A549 (cell line): ENCODE measurements at places on chromosomes 6 and 20.
A peak's percentile ranks its signal among the peaks of the same experiment; 100 is the strongest.

- no peak for DNase-seq
Measured at GRCh38 chr6:90870561-90870960, 283.7 kb upstream of the MAP3K7 start.

- DNase-seq, result peak; percentile 13
Measured at GRCh38 chr6:136873748-136874147, 48.4 kb upstream of the SLC35D3 start.

DNA sequence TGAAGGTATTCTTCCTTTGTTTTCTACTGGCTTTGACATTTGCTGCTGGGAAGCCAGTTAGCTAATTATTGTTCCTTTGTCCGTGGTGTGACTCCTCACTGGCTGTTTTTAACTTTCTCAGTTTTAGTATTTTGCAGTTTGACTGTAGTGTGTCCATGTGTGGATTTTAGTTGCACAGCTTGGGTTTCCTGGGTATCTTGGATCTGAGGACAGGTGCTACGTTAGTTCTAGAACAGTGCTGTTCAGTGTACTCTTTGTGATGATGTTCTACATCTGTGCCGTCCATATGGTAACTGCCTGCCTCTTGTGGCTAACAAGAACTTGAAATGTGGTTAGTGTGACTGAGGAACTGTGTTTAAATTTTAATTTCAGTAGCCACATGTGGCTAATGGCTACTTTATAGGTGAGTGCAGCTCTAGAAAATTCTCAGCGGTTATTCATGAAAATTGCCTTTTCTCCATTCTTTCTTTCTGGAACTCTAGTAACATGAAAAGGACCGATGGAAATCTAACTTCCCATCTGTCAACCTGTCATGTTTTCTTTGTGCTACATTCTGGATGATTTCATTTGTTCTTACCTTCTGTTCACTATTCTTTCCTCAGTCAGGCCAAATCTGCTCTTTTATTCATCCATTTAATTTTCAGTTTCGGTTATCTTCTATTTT, 7.4 kb downstream of the SNX9 start:
- DNase-seq, result no peak

DNA sequence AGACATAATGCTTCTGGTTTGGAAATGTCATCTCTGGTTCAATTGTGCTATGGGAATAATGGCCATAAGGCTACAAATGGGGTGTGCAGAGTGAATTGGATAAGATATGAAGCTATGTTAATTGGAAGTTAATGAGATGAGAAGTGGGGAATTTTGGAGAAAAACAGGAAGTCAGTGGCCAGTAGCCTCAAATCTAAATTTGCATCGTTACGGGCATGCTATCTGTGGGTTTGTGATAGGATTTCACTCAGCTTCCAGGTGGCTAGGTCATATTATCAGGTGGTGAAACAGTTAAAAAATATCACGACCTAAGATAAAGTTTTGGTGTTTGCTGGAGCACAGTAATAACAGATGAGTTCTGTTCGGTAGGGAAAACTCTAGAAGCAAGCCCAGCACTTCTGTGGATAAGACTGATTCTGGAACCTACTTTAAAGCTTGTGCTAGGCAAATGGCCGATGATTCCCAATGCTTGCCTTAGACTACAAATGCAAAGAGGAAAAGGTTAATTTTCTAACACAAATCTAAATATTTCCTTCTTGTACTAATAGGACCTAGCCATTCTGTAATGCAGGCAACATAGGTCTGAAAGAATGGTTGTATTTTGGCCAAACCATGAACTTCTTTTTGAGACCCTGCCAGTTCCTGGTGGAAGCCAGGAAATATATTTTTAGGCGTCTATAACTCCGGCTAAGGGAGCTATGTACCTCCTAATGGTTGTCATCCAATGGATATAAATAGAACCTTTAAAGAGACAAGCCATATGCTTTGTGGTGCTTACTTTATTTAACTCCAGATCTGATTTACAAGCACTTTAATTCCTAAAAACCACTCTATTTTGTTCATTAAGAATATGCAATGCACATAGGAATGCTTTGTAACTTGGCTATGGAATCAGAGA, 111.0 kb downstream of the PLCB1 start:
- no peak for DNase-seq

DNA sequence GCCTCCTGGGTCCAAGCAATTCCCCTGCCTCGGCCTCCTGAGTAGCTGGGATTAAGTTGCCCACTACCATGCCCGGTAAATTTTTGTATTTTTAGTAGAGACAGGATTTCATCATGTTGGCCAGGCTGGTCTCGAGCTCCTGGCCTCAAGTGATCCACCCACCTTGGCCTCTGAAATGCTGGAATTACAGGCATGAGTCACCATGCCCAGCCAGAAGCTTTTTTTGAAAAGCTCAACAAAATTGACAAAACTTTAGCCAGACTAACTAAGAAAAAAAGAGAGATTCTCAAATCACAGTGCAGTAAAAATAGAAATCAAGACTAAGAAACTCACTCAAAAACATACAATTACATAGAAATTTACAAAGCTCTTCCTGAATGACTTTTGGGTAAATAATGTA, 420.6 kb downstream of the COL12A1 start:
- no peak for DNase-seq
